ENCODE measurements at places on chromosomes 12 and 14. TPM values are rescaled to one million over a fixed set of nuclear protein-coding genes. Genes with fewer than 3 reads are reported as not detected.

Gene SPATS2
- total RNA-seq = 12.6 TPM

DNA sequence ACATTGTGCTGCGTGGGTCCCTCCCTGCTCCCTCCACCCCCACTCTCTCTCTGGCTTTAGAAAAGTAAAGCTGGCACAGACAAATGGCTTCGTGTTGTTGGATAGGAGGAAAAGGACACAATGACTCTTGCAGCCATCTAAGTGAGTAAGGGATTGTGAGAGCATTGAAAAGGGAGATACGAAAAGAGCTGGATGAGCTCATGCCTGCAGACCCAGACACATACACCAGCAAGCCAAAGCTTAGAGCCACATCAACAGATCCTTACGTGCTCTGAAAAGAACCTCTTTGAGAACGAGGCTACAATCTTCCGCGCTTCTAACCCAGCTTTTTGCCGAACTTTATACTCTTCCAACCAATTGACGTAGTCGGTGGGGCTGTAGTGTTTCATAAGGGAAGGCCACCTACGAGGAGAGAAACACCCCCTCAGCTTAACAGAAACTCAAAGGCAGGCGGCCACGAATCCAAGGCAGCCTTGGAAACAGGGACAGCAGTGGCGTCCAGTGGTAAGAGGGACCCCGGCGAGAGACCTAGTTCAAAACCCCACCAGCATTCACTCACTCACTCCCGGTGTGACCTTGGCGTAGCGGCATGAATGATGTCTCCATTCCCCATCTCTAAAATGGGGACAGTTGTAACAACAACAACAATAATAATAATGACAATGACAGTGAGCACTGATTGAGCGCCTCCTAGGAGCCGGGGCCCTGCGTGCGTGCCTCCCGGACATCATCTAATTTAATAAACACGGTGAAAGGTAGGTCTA is 1.1 kb downstream of the FBXO21 start:
- no peak for DNase-seq

GRCh38 chr12:101027816-101028215 is 182.2 kb downstream of the SLC5A8 start:
- no peak for DNase-seq

DNA sequence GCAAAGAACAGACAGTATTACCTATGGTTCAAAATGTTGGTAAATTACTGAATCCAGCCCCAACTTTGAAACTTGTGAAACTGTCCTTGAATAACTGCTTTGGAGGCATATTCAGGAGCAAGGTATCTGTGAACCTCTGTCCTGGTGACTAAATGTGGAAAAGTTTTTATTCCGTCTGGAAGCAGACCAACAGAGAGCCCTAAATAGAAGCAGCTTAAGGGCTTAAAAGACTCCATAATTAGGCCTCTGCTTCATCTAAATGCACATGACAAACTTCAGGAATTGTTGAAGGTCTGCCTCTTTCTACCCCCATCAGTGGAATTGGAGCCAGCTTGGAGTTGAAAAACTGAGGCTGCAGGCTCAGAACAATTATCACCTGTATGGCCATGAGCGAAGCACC is 276.5 kb downstream of the KCNH5 start:
- DNase-seq = no peak

- DNase-seq = no peak
These were observed 41.5 kb downstream of the SNAPC1 start for GRCh38 chr14:61803755-61804154.

DNA sequence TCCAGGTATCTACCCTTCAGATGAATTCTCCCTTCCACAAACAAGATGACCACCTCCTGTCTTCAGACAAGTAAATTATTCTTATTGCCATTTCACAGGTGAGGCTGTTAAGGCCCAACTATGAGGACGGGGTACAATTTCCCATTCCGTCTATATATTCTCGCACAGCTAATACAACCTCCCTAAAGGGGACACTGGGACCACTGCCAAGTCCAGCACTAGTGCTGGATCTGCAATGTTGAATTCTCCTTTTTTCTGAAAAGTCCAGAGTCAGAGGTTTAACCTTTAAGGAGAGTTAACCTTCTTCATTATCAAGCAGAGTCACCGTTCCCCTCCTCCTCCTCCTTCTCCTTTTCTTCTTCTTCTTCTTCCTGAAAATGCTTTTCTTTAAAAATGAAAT is 130.4 kb upstream of the PARP11 start:
- DNase-seq = no peak

DNA sequence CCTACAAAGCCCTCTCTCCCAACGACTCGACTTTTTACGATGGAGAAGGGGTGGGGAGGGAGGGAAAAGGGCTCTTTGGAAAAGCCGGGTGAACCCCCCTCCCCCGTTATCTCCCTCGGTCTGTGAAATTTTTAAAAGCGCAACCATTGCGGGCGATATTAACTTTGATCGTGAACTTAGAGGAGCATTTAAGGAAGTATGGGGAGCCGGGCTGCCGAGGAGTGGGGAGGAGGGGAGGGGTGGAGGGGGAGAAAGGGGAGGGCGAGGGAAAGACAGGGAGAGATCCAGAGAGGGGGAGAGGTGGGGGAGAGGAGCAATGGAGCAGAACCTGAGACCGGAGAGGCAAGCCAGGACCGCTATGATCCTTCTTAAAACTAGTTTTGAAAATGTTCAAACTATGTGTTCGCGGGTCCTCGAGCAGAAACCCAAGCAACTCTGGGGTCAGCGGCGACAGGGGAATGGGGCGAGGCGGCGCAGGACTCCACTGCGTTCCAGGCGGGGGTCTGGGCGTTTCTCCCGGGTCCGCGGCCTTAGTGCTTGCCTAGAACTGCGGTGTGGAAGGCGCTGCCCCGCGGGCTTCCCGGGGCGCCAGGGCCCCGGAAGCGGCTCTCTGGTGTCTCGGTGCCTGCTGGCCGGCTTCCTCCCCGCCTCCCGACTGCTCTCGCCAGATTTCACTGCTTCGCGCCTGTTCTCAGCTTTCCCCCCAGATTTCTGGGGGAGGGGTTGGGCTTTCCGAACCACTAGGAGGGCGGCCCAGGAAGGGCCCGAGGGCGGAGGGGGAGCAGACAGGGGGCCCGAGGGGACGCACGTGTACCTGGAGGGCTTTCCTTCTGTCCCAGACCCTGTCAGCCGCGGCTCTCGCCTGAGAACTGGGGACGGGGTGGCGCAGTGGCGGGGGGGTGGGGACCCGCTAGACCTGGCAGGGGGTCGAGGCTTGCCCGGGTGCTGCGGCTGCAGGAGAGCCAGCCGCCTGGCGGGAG is at the start of gene HOTAIR:
TSS of gene HOTAIR (minus strand) at position 871 of the 980 bp plus-strand sequence.
- no peak for DNase-seq

GRCh38 chr14:21300892-21301291 is 21.0 kb downstream of the RPGRIP1 start:
- peak; percentile 66 for DNase-seq
